ENCODE measurements at places on chromosomes 5 and 9.

GRCh38 chr5:170571875-170572852 is 68.3 kb downstream of the KCNIP1 start:
- DNase-seq, result peak; percentile 21

DNA sequence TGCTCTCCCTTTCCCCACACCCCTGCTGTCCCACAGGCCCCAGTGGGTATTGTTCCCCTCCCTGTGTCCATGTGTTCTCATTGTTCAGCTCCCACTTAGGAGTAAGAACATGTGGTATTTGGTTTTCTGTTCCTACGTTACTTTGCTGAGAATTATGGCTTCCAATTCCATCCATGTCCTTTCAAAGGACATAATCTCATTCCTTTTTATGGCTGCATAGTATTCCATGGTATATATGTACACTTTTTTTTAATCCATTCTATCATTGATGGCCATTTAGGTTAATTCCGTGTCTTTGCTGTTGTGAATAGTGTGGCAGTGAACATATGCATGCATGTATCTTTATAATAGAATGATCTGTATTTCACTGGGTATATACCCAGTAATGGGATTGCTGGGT is 25.6 kb downstream of the FER start:
- DNase-seq, result no peak

DNA sequence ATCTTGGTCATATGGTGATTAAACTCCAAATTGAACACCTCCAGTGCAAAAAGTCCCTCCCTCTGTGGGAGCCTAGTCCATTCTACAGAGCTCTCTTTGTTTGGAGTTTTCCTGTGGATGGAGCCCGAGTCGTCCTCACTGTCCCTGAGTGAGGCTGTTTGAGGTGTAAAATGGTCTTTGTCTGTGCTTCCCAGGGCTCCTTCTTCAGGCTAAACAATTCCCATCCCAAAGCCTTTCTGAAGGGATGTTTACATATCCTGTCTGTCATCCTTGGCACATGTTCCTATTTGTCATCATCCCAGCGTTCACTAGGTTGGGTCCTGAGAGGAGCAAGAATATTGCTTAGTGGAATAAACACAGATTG is 68.9 kb downstream of the COL27A1 start:
- DNase-seq, result no peak

GRCh38 chr9:133237035-133237731 is 28.1 kb upstream of the OBP2B start:
- DNase-seq, result no peak

All from iPS-NIHi11 (cell line).